GM12878 (cell line): ENCODE measurements at places on chromosomes 4 and X.
A peak's percentile ranks its signal among the peaks of the same experiment; 100 is the strongest.

DNA sequence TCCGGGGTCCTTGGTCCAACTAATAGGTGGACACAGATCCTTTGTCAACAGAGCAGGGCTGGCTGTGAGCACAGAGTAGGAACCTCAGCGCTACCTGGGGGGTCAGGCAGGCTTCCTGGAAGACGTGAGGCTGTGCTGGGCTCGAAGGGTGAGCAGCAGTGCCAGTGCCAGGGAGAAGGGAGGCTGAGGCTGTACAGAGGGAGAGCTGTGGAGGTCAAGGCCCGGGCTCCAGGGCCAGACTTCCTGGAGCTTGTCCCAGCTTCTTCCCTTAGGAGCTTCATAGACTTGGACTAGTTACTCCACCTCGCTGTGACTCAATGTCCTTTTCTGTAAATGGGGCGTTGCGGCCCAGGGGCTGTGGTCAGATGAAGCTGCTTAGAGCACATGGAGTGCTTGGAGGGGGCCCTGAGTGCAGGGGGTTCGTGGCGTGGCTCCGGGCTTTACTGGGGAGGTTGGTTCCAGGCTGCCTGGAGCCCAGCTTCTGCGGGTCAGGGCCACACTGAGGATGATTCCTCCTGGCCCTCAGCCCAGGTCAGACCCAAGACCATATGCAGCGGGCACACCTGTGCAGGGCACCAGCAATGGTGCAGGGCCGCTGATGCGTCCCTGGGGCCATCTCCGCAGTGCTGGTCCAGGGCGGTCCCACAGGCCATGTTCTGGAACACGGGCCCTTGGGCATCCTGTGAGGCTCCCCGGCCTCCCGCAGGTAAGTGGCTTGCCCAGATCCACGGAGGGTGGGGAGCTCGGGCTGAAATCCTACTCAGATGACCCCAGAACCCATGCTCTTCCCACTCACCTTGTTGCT lies 98.1 kb downstream of the DCTD start:
- no peak for DNase-seq

DNA sequence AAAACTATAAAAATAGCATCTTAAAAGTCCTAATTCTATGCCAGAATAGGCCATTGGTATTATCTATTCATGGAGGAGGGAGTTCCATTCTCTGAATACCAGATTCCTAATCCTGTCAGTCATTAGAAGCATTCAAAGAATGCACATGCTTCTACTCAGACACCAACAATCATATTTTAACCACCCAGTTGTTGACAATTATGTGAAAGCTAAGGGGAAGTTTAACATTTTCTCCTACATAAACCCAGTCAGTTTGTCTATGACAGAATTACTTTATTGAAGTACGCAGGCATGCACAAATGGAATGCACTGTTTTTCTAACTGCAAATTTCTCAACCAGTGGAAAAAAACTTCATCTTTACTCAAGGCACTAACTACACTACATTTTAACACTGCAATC lies 69.6 kb upstream of the MTNR1A start:
- DNase-seq, result no peak

- no peak for DNase-seq
Measured at GRCh38 chrX:37608156-37608555, 36.7 kb downstream of the LANCL3 start.

GRCh38 chr4:113445286-113445685 lies 316.3 kb downstream of the CAMK2D start:
- no peak for DNase-seq

- DNase-seq, result no peak
Measured at GRCh38 chr4:73053076-73053475, 16.4 kb downstream of the COX18 start.

GRCh38 chrX:55340896-55341433 lies 76.2 kb upstream of the PAGE3 start:
- DNase-seq, result no peak

- DNase-seq, result no peak
Measured at GRCh38 chr4:45346816-45347435, 620.6 kb upstream of the GNPDA2 start.

DNA sequence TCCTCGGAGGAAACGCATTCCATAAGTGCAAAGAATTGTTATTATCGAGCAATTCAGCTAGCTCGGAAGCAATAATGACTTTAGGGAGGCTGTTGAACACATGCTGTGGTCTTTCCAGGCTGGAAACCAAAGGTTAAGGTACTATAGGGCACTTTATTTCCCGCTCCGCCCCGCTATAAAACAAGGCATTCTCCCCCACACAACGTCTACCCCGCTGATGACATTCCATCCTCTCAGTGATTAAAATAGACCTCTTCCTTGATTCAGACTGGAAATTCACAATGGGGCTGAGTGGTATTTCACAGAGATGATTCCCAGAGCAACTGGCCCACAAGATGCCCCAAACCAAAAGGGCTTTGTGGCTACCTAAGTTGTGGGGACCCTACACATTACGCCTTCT lies 196.4 kb downstream of the STIM2 start:
- no peak for DNase-seq

DNA sequence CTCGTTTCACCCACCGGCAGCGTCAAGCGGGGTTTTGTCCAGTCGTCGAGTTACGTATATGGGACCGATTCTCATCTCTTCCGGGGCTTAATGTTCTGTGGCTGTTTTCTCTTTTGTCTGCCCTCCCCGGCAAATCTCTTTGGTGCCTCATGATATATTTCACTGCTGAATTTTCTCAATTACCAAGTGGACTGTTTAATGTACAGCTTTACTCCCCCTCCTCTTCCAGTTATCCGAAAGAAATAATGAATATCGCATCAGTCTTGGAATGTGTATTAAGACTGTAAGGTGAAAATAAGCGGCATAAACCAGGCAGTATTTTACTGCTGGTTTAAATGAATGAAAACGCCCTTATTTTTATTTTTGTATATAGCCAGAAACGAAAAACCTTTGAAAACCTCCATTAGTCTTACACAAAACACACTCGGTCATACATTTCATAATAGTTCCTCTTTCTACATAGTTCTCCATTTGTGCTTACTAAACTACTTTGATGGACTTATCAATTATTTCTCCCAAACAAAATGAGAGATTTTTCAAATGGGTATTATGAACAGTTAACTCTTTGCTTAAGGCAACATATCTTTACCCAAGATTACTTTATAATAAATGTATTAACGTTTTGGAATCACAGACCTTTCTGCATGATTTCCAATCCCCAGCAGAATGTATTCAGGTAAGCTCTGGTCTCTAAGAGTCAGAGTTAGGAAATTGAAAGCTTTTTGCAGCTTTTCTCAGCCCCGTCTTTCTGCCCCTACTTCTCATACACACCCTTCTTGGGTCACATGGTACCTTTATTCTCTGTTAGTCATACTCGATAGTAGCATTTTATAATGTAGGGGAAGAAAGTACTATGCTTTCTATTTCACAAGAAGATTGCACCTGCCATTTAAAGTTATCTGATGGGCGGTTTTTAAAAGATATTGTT lies 979 bp downstream of the RP2 start:
- DNase-seq, result no peak

GRCh38 chrX:153688911-153689590 lies 1.3 kb downstream of the SLC6A8 start:
- no peak for DNase-seq

DNA sequence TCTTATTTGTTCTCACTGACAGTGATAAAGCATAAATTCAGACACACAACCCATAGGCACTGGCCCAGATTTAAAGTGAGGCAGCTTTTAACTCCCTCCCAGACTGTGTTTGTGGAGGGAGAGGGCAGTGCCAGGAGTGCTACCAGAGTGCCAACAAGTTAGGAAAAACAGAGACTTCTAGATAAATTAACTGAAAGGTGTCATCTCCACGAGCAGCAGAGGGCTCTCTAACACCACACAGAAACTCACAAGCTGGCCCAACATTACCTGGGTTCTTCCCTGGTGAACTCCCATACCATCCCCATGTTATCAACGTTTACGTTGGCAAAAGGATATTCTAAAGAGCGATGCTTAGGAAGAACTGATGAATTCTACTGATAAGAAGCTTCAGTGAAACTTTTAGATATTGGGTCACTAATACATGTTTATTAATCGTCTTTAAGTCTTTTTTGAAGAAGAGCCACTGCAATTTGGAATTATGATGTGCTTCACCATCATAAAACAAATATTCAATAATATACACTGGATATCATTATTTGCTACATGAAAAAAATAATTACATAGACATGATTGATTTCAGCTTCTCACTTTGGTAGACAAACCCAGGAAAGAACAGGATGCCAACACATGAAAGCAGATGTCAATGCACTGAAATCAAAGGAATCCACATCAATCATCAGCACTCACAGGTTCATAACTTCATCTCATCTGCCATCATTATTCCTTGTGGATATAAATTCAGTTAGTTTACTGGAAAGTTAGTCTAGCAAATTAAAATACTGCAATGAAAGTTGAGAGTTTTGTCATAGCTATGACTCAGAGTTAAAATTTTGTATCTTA lies 121.2 kb upstream of the NAP1L5 start:
- DNase-seq, result peak; percentile 15

DNA sequence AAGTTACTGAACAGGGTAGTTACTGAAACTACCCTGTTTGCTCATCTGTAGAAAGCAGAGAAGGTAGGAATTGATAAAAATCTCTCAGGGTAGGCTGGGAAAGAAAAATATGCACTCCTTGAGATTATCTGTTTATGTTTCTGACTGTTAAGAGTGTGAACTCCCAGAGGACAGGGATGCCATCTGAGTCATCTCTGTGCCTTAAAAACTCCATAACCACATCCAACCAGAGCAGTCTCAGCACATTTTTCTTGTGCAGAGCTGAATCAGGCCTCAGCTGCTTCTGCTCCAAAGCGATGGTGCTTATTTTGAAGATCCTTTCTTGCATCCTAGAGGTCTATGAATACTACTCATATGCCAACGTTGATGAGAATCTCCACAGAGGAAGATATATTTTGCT lies 9.9 kb downstream of the CENPVL3 start:
- DNase-seq, result no peak

DNA sequence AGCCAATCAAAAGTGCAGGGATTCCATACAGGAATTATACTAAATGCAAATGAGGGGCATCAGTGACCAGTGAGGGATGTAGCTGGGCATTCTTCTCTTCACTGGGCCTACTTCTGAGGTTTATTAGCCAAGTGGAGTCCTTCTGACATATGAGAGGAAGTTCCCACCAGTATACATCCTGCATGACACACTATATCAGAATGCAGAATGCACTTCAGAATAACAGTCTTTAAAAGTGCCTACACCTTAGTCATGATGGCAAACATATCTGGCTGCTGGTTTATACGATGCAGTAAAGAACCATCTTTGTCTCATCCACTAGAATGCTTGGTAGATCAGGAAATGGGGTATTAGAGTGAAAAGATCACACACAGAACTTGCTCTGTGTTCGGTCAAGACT lies 180.3 kb upstream of the PPARGC1A start:
- no peak for DNase-seq

GRCh38 chr4:25172961-25173915 lies 13.0 kb upstream of the SEPSECS start:
- DNase-seq, result no peak

DNA sequence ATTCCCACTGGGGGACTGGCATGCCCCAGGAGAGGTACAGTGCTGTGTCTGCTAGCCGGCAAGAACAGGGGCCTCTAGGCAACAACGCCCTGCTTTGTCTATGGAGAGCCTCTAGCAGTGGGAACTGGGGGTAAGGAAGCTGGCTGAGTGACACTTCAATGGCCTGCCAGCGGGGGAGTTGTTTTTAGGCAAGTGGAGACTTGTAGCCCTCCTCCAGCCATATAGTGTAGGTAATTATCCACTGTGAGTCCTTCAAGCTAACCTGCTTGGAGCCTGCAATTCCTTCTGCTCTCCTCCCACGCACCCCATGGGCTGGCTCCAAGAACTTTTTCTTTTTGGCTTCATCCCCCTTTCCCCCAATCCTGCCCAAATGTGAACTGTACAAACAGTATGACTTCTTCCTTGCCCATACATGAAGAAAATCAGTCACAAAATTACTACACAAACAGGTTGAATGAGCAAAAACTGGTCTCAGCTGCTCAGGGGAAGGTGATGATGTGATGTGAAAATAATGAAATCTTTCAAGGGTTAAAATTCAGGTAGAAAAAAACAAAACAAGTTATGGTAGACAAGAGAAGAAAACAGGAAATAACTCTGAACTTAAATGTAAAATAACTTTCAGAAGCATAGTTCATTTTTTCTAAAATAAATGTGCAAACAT lies 33.1 kb downstream of the LEF1 start:
- DNase-seq, result no peak

GRCh38 chr4:65296246-65296645 lies 374.0 kb downstream of the EPHA5 start:
- no peak for DNase-seq

DNA sequence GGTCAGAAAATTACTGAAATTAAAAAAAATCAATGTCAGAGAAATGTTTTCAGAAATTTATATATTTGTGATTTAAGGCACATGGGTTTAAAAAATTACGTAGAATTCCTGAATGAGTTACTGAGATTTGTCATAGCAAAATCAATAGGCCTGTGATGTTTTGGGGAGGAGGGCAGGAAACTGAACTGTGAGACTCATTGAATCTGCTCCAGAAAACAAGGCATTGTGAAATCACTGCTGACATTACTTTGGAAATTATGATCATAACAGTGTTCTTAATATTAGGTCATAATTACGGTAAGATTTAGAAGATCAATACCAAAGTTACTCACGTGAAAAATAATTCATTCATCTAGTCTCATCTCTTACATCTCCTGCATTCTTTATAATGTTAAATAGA lies 5.3 kb downstream of the FGF5 start:
- DNase-seq, result no peak

GRCh38 chr4:180059216-180059881 lies 2183.9 kb upstream of the TENM3 start:
- no peak for DNase-seq

DNA sequence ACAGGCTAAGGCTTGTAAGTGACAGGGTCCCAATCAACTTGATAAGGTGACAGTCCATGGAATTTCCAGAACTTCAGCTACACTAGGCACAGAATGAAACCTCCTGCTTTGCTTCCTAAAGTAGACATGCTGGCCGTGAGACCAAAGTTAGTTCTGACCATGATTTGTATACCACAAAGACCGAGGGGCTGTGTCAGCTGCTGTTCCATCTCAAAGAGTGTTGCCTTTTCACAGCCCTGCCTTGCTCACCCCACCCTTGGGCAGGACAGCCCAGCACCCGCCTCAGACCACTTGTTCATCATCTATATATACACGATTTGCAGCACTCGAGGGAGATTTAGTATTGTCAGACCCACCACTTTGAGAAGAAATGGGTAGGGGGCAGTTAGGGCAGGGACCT lies 5.3 kb downstream of the IDS start:
- no peak for DNase-seq

GRCh38 chr4:145231906-145232700 lies 51.7 kb upstream of the OTUD4 start:
- DNase-seq, result no peak

- peak; percentile 98 for DNase-seq
Measured at GRCh38 chrX:131747173-131747572, 203.3 kb downstream of the OR13H1 start.

- no peak for DNase-seq
Measured at GRCh38 chr4:132059227-132059626, 1089.9 kb upstream of the PCDH10 start.

DNA sequence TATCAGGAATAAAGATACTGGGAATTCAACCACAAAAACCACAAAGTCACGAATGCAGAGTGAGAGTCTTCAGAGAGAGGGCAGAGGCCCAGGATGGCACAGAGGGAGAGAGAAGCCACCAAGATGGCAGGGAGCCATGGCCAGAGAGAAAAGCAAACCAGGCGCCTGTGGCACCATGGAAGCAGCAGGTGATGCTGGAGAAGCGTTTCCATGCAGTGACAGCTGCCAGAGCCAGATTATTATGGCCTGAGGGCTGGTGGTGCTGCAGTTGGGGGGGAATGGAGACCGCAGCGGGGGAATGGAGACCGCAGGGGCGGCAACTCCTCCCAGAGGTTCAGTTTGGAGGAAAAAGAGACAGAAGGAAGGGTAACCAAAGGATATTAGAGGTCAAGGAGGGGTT lies 5.8 kb downstream of the TAFAZZIN start:
- no peak for DNase-seq
